ENCODE measurements at places on chromosomes 5 and 9. TPM values are rescaled to one million over a fixed set of nuclear protein-coding genes. Genes with fewer than 3 reads are reported as not detected.

OBP2B gene
- total RNA-seq: not detected

CDH9 gene
- not detected for total RNA-seq

GAPT gene
- not detected for total RNA-seq

GAS1 gene
- total RNA-seq: 2.3 TPM

TRPM6 gene
- 0.19 TPM for total RNA-seq

COL5A1 gene
- total RNA-seq: 185 TPM

GKAP1 gene
- 0.78 TPM for total RNA-seq

ADRA1B gene
- 0.39 TPM for total RNA-seq

SHOC1 gene
- not detected for total RNA-seq

NR5A1 gene
- total RNA-seq: not detected

CCL28 gene
- total RNA-seq: 0.87 TPM

PRLR gene
- not detected for total RNA-seq

AQP7 gene
- not detected for total RNA-seq

MFAP3 gene
- 52.7 TPM for total RNA-seq

SAPCD2 gene
- 6.1 TPM for total RNA-seq

DNA sequence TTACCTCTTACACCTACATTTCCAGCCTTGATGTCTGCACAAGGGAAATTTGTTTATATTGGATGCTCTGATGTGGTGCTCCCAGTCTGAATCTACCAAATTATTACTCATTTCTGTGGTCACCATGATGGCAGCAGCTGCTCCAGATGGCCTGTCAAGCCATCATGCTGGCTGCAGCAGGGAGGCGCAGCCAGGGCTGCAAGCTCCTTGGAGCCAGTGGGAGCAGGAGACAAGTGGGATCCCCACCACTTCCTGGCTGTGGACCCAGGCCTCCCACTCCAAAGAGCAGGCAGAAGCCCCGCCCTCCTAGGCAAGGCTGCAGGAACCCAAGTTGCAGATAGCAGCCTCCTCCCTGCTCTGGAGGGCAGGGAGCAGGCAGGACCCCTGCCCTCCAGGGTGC lies 241.1 kb upstream of the ATP10B start:
- no peak for DNase-seq

- no peak for DNase-seq
Observed at GRCh38 chr9:131709771-131710431, 30.0 kb downstream of the RAPGEF1 start.

DNA sequence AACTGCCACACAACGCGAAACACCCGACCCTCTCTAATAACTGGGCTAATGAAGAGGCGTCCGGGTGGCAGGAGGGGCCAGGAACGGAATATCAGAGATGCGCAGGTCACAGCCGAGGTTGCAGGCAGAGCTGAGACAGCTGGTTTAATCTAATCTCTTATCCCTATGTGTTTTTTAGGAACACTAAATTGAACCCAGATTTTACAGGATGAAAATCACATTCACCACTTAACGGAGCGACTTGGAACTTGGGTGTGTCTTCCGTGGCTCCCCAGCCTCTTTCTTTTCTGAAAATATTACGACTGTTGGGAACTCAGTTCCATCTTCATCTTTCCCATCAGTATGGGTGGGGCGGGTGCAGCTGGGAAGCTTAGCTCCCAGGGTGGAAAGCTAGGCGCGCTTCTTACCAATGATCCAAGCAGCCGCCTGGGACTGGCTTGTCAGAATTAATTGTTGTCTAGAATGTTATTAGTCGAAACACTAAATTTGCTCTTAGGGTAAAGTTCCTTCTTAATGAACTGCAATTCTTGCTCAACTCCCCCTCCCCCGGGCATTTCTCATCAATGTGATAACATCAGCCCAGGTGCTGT lies 92.5 kb downstream of the IRX2 start:
- DNase-seq: no peak

GRCh38 chr5:169125571-169125970 lies 175.4 kb downstream of the SLIT3 start:
- no peak for DNase-seq

- no peak for DNase-seq
Observed at GRCh38 chr5:53974021-53974420, 336.4 kb downstream of the ARL15 start.

DNA sequence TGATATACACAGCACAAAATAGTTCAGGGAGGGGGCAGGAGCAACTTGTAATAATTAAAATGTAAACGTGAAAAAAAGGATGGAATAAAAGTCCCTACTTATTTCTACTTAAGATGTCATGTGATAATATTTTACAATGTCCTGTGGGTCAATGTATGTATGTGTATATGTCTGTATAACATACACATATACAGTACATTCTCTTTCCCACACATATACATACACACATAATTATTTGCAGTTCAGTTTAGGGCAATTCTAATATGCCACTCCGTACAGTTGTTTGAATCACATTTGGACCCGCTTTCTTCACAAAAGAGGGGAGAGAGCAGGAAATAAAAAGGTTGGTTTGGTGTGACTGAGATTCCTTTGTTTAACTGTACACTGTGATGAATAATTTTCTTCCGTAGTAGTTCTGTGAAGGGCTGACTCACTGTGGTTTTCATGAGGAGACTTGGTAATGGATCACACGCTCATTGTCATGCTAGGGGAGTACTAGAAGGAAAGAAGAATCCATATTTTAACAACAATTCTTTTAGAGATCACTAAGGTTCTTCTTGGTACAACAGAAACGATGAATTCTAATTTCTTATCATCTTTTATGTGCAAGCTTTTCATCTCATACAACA lies 26.2 kb upstream of the ACOT12 start:
- DNase-seq: peak; percentile 79

DNA sequence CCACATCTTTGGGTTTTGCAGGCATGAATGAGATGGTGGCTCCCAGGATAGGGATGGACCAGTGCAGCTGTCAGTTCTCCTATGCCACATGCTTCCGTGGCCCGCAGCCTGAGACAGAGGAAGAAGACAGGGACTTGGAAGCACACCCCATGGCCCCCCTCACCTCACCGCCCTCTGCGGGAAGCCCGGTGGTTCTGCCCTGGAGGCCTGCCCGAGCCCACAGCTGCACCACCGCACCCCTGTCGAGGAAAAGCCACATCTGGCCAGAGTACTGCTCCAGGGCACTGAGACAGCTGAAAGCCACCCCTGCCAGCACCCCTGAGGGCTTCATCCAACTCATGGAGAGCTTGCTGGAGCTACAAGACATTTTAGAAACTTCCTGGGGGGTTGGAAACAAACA lies 7.6 kb upstream of the TRMT10B start:
- DNase-seq: no peak

DNA sequence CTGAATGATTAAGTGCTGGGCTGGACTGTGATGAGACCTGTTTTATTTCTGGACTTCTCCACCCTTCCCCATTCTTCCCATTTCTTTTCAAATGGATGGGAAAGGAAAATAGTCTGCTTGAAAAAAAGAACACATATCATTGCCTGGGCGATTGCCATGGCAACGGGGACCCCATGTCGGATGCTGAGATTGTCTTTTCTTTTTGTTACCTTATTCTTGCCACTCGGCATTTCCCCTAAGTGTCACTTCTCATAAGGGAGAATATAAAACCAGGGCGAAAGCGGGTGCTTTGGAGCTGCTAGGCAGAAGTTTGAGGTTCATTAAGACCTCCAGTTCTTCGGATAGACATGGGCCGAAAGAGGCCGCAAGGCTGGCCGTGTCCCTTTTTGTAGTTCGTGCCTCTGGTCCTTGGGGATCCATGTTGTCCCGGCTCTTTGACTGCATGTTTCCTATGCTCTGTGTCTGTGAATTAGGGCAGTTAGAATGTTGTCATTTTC lies 763 bp downstream of the FGD3 start:
- no peak for DNase-seq

GRCh38 chr9:137465720-137466388 lies 6.7 kb upstream of the NSMF start:
- no peak for DNase-seq

GRCh38 chr5:135741040-135741439 lies 93.4 kb upstream of the SLC25A48 start:
- no peak for DNase-seq

DNA sequence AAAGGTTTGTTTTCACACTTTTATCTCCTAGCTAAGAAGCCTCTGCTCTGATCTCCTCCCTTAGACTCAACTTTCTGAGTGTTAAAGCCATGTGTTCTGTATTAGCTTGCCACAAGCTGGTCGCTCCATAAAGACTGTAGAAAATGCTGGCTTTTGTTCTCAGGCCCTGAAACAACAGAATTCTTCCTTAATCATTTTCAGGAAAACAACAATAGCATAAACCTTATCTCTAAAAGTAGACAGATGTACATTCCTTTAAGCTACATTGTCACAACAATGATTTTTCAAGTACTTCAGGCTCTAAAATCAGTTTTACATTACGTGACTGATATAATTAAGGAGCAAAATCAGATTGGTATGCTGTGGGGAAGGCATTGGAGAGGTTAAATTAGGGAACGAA lies 41.9 kb downstream of the VCAN start:
- DNase-seq: no peak

DNA sequence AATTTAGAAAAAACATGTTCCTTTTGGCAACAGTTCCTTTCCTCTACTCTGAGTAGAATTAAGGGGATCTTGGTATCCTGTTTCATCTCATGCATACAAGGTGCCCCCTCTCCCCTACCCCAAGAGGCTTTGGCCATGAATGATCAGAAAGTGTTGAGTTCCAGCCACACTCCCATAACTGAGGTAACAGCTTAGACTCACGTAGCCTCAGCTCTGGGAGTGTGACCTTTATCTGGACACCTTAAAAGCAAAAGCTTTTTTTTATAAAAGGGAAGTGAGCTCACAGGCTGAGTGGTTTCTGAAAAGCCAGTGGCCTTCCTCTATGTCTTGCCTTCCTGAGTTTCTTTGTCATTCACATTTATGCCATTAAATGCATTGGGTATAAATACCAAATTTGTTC lies 900 bp upstream of the HAVCR2 start:
- no peak for DNase-seq

- DNase-seq: no peak
Observed at GRCh38 chr9:121055642-121056143, 5.6 kb upstream of the C5 start.

DNA sequence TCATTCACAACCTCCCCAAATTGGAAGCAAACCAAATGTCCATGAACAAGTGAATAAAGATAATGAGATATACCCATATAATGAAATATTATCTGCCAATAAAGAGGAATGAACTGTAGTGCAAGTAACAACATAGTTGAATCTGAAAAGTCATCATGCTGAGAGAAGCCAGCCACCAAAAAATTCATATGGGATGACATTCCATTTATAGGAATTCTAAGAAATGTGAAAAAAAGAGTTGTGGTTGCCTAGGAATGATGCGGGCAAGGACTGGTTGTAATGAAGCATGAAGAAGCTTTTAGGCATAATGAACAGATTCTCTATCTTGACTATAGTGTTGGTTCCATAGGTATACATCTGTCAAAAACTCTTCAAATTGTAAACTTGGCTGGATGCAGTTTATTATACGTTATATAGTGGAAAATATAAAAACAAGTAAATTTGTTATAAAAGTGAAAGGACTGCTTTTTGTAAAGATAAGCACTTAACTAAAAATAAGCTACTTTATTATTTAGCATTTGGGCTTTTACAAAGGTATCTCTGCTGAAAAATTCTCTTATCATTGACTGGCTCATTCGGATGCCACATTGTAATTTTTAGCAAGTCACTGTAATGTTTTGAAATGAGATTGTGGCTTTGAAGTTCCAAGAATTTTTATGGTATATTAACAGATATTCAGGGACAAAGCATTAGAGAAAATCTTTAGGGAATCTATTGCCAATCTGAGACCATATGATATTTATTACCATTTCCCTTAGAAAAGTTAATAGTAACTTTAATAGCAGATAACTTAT lies 21.2 kb upstream of the TTC23L start:
- DNase-seq: no peak

DNA sequence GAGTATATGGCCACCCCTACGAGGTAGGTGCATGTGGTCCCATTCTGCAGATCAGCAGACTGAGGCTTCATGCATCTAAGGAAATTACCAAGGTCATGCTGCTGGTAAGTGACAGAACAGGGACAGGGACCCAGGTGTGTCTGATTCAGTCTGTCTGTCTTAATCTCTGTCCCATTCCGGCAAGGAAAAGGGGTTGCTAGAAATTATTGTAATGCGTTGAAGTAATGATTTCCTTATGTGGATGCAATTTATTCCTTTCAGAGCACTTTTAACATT lies 76.8 kb downstream of the AMBP start:
- no peak for DNase-seq

DNA sequence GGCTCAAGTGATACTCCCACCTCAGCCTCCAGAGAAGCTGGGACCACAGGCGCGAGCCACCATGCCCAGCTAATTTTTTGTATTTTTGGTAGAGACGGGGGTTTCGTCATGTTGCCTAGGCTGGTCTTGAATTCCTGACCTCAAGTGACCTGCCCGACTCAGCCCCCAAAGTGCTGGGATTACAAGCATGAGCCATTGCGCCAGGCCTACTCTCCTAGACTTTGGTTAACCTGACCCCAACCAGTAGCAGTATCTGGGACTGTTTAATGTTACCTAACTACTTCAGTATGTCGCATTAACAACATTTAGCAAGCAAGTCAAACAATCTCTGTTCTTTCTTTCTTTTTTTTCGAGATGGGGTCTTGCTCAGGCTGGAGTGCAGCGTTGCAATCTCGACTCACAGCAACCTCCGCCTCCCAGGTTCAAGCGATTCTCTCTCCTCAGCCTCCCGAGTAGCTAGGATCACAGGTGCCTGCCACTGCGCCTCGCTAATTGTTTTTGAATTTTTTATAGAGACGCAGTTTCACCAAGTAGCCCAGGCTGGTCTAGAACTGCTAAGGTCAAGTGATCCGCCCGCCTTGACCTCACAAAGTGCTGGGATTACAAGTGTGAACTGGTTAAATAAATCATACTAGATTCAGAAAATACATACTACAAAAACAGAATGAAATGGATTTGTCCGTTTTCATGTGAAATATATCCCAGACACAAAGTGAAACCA lies 2.0 kb downstream of the AK3 start:
- DNase-seq: no peak

DNA sequence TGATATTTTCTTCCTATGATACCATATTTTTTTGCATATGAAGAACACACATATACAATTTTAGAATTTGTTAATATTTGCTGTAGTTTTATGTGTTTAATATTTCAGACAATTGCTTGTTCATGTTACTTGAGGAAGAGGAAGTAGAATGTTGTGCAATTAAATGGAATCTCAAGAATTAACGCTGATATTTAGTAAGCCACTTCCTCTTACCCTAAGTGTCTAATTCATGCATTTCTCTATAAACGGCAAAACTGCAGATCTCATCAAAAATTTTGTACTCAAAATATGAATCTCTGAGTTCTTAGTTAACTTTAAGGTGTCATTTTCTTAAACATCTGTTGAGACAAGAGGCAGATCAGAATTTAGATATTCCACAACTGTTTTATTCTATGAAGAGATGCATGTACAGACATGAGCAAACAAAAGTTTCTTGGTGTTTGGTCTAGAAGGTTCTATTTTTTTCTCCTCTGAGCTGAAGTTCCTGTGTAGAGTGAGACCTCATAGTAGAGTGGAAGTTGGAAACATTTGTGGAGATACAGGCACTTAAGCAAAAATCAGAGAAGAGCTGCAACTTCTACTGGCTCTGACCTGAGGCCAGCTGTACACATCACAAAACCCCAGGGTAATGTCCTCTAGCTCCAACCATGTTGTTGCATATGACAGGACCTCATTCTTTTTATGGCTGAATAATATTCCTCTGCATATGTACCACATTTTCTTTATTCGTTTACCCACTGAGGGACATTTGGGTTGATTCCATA lies 16.6 kb upstream of the TGFBI start:
- DNase-seq: no peak

- no peak for DNase-seq
Observed at GRCh38 chr9:112059966-112060320, 115.2 kb downstream of the SUSD1 start.
